Fibroblast of villous mesenchyme (primary cell): ENCODE measurements at places on chromosomes 16 and 17. TPM values are rescaled to one million over a fixed set of nuclear protein-coding genes. Genes with fewer than 3 reads are reported as not detected.

ZNHIT3 gene
- 15.5 and 17.7 TPM in 2 replicates for total RNA-seq

ZNF668 gene
- 16.0 and 27.1 TPM in 2 replicates for total RNA-seq

CRYBA1 gene
- 0.43 TPM in 1 of 2 replicates, not detected in the other for total RNA-seq

PRAC1 gene
- total RNA-seq = not detected in 2 replicates

MRTFB gene
- 8.2 and 10.0 TPM in 2 replicates for total RNA-seq

GALR2 gene
- total RNA-seq = under 0.01 TPM in 1 of 2 replicates, not detected in the other

ZNF597 gene
- total RNA-seq = 3.2 and 5.2 TPM in 2 replicates

CHRNB1 gene
- 6.1 and 6.9 TPM in 2 replicates for total RNA-seq

KCNJ16 gene
- total RNA-seq = not detected in 2 replicates

CDH3 gene
- total RNA-seq = 0.32 and 2.2 TPM in 2 replicates

PTX4 gene
- 0.32 and 0.43 TPM in 2 replicates for total RNA-seq

GP2 gene
- not detected in 2 replicates for total RNA-seq

BCO1 gene
- total RNA-seq = not detected in 2 replicates

PHKG2 gene
- total RNA-seq = 22.2 and 26.3 TPM in 2 replicates

EXOSC6 gene
- 32.0 and 32.9 TPM in 2 replicates for total RNA-seq

ADAMTS18 gene
- total RNA-seq = not detected in 2 replicates

SEPTIN12 gene
- total RNA-seq = not detected in 2 replicates

ACSM2A gene
- not detected in 2 replicates for total RNA-seq

EPX gene
- total RNA-seq = not detected in 2 replicates

FOXN1 gene
- total RNA-seq = not detected in 2 replicates

IL34 gene
- total RNA-seq = 1.3 and 1.7 TPM in 2 replicates

GPR139 gene
- not detected in 2 replicates for total RNA-seq

SP6 gene
- under 0.01 TPM in 2 replicates for total RNA-seq

NGFR gene
- total RNA-seq = under 0.01 TPM in 2 replicates

CD300LB gene
- total RNA-seq = not detected in 2 replicates

C16orf90 gene
- not detected in 2 replicates for total RNA-seq
